Stomach (tissue), 19 donors: ENCODE measurements at places on chromosomes 11 and 22. TPM values are rescaled to one million over a fixed set of nuclear protein-coding genes. Genes with fewer than 3 reads are reported as not detected.
A peak's percentile ranks its signal among the peaks of the same experiment; 100 is the strongest.

MYO7A gene
- 2.7 TPM for total RNA-seq

OR56A1 gene
- total RNA-seq, result 0.18 TPM

CCDC87 gene
- 0.45 TPM for total RNA-seq

GRCh38 chr11:92707173-92707619 is 262.3 kb upstream of the MTNR1B start:
- H3K36me3 ChIP-seq, result no peaks in the 10 kb centered on the region
- H3K4me1 ChIP-seq, result peaks cover 14% of the 10 kb centered on the region
- H3K4me3 ChIP-seq, result no peak overlapping the region
- H3K27me3 ChIP-seq, result no peaks in the 10 kb centered on the region

DNA sequence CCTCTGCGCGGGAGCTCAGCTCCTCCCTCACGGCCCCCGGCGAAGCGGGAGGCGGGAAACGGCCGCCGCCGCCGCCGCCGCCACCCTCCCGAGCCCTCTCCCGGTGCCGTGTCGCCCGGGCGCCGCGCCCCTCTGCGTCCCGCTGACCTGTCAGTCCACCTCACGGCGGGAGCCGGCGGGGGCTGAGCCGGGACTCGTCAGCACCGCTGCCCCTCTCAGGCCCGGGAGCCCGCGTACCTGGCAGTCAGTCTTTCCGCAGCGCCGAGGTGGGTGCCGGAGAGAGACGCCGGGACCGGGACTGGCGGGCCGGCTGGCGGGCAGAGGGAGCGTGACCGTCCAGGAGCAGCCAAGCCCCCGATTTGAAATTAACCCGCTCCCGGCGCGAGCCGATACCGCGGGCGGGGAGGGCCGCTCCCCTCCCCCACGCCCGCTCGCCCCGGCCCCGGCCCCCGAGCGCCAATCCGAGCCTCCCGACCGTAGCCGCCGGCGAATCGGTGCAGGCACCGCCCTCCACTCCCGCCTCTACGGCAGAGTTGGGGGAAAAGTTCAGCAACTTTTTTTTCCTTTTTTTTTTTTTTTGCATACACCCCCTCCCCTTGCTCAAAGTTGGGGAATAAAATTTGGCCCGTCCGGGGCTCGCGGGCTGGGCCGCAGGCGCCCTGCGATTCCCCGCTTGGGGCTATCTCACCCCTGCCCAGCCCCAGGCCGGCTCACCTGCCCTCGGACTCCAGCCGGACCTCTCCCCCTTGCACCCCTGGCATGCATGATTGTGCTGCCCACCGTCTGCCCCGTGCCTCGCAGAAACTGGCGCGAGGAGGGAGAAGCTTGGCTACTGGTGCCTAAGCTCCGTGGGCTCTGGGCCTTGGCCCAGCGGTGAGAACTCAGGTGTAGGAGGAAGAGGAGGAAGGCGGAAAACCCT is 774 bp upstream of the E2F8 start:
- no peaks in the 10 kb centered on the region for H3K36me3 ChIP-seq
- peaks cover 21% of the 10 kb centered on the region for H3K27me3 ChIP-seq
- peak overlapping the region; percentile 24 for H3K27ac ChIP-seq
- peak overlapping the region; percentile 68 for H3K4me3 ChIP-seq

DNA sequence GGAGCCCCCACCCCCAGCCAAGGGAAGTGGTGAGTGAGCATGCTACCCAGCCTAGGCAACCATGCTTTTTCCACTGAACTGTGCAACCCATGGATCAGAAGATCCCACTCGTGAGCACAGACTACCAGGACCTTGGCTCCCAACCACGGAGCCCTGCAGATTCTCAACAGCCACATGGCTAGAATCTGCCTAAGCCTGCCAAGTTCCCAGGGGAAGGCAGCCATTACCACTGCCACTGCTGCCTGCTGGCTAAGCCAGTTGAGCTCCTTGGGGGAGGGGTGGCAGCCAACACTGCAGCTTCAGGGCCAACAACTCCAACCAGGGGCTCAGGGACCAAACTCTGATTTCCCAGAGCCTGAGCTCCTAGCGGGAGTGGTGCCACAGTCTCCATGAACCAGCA is 195.8 kb downstream of the DLG2 start:
- no peak for DNase-seq
- no peaks in the 10 kb centered on the region for H3K4me1 ChIP-seq
- H3K36me3 ChIP-seq, result no peaks in the 10 kb centered on the region
- no peak overlapping the region for H3K27ac ChIP-seq

GRCh38 chr11:12192794-12193514 is 82.6 kb downstream of the MICAL2 start:
- H3K27me3 ChIP-seq, result no peaks in the 10 kb centered on the region
- no peak for DNase-seq
- H3K4me1 ChIP-seq, result peaks cover under 1% of the 10 kb centered on the region

- no peaks in the 10 kb centered on the region for H3K36me3 ChIP-seq
- H3K4me3 ChIP-seq, result no peak overlapping the region
- no peak for DNase-seq
These were observed 35.7 kb downstream of the BRSK2 start for GRCh38 chr11:1425439-1425838.

DNA sequence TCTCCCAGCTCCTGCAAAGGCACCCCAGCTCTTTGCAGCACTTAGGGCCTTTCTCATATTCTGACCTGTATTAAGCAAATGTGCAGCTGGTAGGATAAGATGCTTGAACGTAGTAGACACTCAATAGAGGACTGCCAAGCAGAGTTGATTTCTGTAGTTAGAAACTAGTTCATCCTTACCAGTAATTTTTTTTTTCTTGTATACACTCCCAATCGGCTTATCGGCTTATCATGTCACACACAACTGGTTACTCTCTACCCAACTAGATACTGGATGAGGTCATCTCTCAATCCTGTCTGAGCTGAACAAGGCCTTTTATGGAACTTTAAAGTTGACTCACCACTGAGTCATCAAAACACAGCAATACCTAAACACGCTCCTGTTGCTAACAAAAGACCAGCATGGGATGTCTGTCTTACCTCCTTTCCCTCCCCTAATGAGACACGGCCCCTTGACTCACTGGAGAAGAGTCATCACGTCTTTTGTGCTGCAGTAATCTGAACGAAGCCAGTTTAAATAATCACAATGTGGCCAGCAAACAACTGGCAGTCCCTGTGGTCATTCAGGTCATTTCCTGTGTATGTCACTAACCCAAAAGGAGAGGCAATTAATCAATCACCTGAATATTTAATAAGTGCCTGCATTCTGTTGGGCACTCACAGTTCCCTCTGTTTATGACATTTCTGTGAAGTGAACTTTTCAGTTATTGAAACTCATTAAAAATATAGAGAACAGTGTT is 7.5 kb upstream of the WEE1 start:
- H3K4me1 ChIP-seq, result peaks cover 24% of the 10 kb centered on the region
- no peaks in the 10 kb centered on the region for H3K36me3 ChIP-seq
- DNase-seq, result peak; percentile 39

DNA sequence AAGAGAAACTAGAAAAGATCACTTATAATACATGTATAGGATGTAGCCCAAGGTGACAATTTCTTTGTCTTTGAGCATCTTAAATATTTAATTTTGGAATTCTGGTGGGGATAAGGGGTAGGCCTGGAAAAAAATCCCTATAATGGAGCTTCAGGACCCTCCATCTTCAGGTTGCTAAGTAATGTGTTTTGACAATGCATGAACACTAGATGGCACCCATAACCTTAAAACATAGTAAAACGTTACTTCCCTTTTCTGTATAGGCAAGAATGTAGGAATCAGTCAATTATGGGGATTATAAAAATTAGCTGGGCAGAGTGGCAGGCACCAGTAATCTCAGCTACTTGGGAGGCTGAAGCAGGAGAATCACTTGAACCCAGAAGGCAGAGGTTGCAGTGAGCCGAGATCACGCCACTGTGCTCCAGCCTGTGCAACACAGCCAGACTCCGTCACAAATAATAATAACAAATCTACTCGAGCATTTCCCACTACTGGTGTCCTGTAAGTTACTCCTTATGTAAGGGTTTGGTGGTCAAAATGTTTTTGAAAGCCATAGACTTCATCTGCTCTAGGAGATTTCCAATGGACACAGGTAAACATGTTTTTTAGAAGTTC is 541.9 kb upstream of the CCDC90B start:
- H3K36me3 ChIP-seq, result no peaks in the 10 kb centered on the region
- no peak for DNase-seq
- H3K4me1 ChIP-seq, result peaks cover 19% of the 10 kb centered on the region
- no peak overlapping the region for H3K27ac ChIP-seq
- H3K4me3 ChIP-seq, result peak overlapping the region; percentile 18

DNA sequence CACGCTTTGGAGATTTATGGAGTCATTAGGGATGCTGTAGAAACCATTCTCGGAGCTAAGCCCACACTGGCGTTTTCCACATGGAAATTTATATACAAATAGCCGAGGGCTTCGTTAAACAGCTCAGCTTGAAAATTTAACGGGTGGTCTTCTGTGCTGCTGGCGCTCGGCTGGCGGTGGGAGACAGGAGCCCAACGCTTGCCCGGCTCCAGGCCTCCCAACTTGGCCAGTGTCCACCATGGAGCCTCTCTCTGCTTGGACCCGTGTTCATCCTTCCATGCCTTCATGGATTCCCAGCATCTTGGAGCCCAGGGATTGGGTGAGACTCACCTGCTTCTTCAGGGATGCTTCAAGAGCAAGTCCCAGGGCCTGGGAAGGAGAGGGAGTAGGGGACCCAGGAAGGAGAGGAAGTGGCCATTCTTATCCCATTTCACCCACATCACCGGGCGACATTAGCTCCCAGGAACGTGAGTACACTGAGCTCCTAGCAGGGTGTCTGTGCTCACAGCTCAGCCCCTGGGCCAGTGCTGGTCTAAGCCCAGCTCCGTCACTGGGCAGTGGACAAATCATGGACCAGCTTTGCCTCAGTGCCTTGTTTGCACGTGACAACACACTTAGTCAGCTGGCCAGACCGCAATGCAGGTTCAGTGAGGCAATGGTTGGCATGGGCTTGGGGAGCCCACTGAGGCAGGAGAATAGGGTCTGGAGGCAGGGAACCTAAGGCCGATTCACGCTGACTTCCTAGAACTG is 944.3 kb downstream of the BRD1 start:
- no peaks in the 10 kb centered on the region for H3K4me1 ChIP-seq
- H3K27ac ChIP-seq, result no peak overlapping the region
- no peaks in the 10 kb centered on the region for H3K27me3 ChIP-seq
- no peak overlapping the region for H3K4me3 ChIP-seq
- DNase-seq, result no peak

DNA sequence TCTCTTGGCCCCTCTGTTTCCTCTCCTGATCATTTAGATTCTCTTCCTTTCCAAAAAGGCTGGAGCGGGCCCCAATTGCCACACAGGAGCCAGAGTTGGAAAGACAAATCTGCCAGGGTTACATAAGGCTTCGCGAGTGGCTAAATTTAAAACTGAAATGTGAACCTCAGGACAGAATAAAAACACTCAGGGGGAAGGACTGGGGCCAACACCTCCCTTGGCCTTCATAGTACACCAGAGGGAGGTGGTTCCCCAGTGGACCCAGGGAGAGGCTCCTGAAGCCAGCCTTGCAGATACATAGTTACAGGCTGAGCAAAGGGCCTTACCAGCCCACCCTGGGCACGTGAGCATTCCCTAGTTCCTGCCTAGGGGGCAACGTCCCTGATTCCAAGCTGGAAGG is 150.1 kb downstream of the MN1 start:
- DNase-seq, result no peak
- H3K36me3 ChIP-seq, result no peaks in the 10 kb centered on the region
- no peak overlapping the region for H3K4me3 ChIP-seq
- peaks cover 22% of the 10 kb centered on the region for H3K4me1 ChIP-seq
- no peaks in the 10 kb centered on the region for H3K27me3 ChIP-seq

GRCh38 chr11:27421819-27422494 is 50.6 kb downstream of the LGR4 start:
- no peaks in the 10 kb centered on the region for H3K27me3 ChIP-seq
- peaks cover 4% of the 10 kb centered on the region for H3K4me1 ChIP-seq
- H3K4me3 ChIP-seq, result no peak overlapping the region
- no peaks in the 10 kb centered on the region for H3K36me3 ChIP-seq

GRCh38 chr11:46338988-46339666 is 8.1 kb upstream of the DGKZ start:
- no peak for DNase-seq
- peaks cover 25% of the 10 kb centered on the region for H3K4me1 ChIP-seq
- H3K27me3 ChIP-seq, result peaks cover 6% of the 10 kb centered on the region
- H3K4me3 ChIP-seq, result peak overlapping the region; percentile 11
- H3K36me3 ChIP-seq, result no peaks in the 10 kb centered on the region
- peak overlapping the region; percentile 49 for H3K27ac ChIP-seq

GRCh38 chr22:20408891-20409290 is 14.9 kb downstream of the ZNF74 start:
- peaks cover 51% of the 10 kb centered on the region for H3K36me3 ChIP-seq
- H3K27me3 ChIP-seq, result no peaks in the 10 kb centered on the region
- no peak overlapping the region for H3K4me3 ChIP-seq
- DNase-seq, result no peak
- H3K4me1 ChIP-seq, result no peaks in the 10 kb centered on the region
